SK-N-SH (cell line): ENCODE measurements at places on chromosomes 3 and 15. TPM values are rescaled to one million over a fixed set of nuclear protein-coding genes. Genes with fewer than 3 reads are reported as not detected.
A peak's percentile ranks its signal among the peaks of the same experiment; 100 is the strongest.

Gene NLGN1
- 1.5 and 2.4 TPM in 2 replicates for polyA plus RNA-seq

Gene FBXO40
- polyA plus RNA-seq, result not detected in 2 replicates

Gene TTC21A
- 3.9 and 4.2 TPM in 2 replicates for polyA plus RNA-seq

Gene UTS2B
- 0.03 and 0.23 TPM in 2 replicates for polyA plus RNA-seq

Gene ZDHHC19
- polyA plus RNA-seq, result not detected in 2 replicates

Gene XRN1
- 2.7 and 3.8 TPM in 2 replicates for polyA plus RNA-seq

Gene SLC24A5
- not detected in 2 replicates for polyA plus RNA-seq

Gene P2RY1
- polyA plus RNA-seq, result not detected in 2 replicates

Gene TERC
- 0.32 and 0.64 TPM in 2 replicates for polyA plus RNA-seq

DNA sequence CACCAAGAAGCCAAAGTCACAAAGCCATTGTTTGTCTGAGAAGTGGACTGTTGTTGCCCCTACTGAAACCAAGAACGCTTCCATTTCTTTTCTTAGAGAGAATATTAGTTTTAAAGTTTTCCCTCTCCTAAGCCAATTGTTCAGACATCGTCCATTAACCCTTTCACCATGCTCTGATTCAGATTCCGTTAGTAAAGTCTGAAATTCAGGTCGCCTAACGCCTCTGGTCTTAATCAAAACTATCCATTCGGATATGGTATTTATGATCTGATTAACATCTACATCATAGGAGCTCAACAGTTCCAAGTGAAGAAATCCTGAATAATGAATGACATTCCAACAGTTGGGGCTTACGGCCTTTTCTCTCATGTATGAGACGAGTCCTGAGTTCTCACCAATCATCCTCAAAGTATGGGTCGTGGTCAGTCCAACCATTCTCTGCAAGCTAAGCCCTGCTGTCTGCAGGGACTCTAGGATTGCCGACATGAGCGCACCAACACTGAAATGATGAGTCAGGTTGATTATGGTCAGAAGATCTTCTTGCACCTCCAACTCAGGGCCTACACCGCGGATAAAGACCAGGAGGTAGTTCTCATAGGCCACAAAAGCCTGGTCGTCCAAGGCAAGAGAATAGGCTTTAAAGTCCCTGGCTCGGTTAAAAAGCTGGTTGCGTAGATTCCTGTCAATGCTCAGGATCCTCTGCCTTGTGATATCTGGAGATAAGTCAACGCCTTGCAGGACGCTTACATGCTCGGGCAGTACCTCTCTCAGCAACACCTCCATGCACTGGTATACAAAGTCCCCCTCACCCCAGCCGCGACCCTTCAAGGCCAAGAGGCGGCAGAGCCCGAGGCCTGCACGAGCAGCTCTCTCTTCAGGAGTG lies 767 bp downstream of the EPM2AIP1 start:
- H3K27me3 ChIP-seq, result no peaks in the 10 kb centered on the region
- peak overlapping the region; percentile 81 for H3K4me3 ChIP-seq
- H3K4me1 ChIP-seq, result peaks cover 29% of the 10 kb centered on the region; the same call in 1 of the 2 replicates
- H3K27ac ChIP-seq, result peak overlapping the region; percentile 95

DNA sequence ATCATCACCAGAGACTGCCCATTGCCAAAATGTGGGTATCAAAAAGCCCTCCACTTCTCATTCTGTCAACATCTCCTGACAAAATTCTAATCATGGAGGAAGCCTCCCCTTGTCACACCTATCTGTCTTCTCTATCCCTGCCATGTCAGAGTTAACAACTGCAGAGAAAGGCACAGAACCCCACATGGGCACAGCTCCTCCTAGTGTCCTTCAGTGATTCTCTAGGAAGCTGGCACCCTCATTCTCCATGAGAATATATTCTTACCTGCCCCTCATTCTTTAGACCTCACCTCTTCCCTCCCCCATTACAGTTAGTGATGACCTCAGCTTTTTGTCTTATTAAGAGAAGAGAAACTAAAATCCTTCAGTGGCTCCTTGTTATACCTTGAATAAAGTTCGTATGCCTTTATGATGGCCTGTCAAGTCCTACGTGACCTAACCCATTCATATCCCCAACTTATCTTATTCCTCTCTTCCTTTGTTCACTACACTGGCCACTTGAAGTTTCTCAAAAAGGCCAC lies 44.6 kb downstream of the NME9 start:
- no peak for DNase-seq
- no peaks in the 10 kb centered on the region for H3K27me3 ChIP-seq
- no peak overlapping the region for H3K27ac ChIP-seq
- H3K4me1 ChIP-seq, result no peaks in the 10 kb centered on the region

- no peaks in the 10 kb centered on the region for H3K36me3 ChIP-seq
- no peak overlapping the region for H3K4me3 ChIP-seq
- H3K4me1 ChIP-seq, result no peaks in the 10 kb centered on the region
- no peak for DNase-seq
- H3K27me3 ChIP-seq, result peaks cover 25% of the 10 kb centered on the region; the same call in 1 of the 2 replicates
- H3K27ac ChIP-seq, result no peak overlapping the region
These were observed 43.9 kb upstream of the CLRN1 start for GRCh38 chr3:151016478-151016795.

DNA sequence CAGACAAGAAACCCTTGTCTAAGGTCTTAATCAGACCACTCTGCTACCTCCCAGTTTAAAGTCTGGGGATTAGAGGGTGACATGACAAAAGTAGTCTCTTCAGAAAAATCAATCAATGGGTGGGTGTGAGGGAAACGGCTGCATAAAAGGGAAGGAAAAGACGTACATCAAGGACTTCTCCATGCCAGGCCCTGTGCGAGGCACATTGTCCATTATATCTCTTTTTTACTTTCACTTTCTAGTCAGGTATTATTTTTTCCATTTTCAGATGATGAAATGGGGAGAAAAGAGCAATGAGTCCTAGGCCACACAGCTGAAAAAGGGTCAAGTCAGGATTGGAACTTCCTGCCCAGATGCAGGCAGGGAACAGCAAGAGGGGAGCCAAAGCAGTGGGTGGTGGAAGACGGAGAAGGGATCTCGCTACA lies 4.6 kb upstream of the CX3CR1 start:
- H3K36me3 ChIP-seq, result no peaks in the 10 kb centered on the region
- no peak overlapping the region for H3K4me3 ChIP-seq
- no peak overlapping the region for H3K27ac ChIP-seq
- no peaks in the 10 kb centered on the region for H3K27me3 ChIP-seq
- no peak for DNase-seq
- no peaks in the 10 kb centered on the region for H3K4me1 ChIP-seq

- DNase-seq, result no peak
- H3K4me1 ChIP-seq, result peaks cover 10% of the 10 kb centered on the region; the same call in 1 of the 2 replicates
These were observed 5.9 kb downstream of the SYNM start for GRCh38 chr15:99110581-99111320.

- peaks cover 22% of the 10 kb centered on the region for H3K27me3 ChIP-seq
- H3K4me3 ChIP-seq, result no peak overlapping the region
- no peaks in the 10 kb centered on the region for H3K4me1 ChIP-seq
- no peaks in the 10 kb centered on the region for H3K36me3 ChIP-seq
- no peak for DNase-seq
These were observed 333.4 kb upstream of the THRB start for GRCh38 chr3:24828011-24828410.

- no peaks in the 10 kb centered on the region for H3K4me1 ChIP-seq
- DNase-seq, result no peak
- no peak overlapping the region for H3K4me3 ChIP-seq
These were observed 140.4 kb downstream of the NEK10 start for GRCh38 chr3:27228805-27229204.

DNA sequence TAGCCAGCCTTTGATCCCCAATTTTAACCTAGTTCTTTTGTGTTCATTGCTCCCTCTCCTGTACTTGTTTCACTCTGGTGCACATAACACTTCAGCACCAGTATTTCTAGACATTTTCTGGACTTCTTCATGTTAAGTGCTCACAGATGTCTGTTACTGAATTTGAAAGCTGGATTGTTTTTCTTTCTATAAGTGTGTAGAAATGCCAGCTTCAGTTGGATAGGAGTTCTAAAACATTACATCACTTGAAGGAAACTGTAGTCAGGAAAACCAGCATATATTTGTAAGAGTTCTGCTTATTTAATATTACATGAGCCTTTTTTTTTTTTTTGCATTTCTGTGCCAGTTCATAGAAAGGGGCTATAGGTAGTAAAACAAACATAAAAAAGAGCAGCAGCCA lies 21.6 kb downstream of the QTRT2 start:
- H3K36me3 ChIP-seq, result peaks cover 56% of the 10 kb centered on the region
- H3K27ac ChIP-seq, result peak overlapping the region; percentile 18; the same call in 1 of the 2 replicates
- H3K27me3 ChIP-seq, result no peaks in the 10 kb centered on the region
- DNase-seq, result no peak
- H3K4me3 ChIP-seq, result no peak overlapping the region
- peaks cover 9% of the 10 kb centered on the region for H3K4me1 ChIP-seq

- H3K4me3 ChIP-seq, result no peak overlapping the region
- no peaks in the 10 kb centered on the region for H3K36me3 ChIP-seq
- H3K27ac ChIP-seq, result no peak overlapping the region
- H3K4me1 ChIP-seq, result no peaks in the 10 kb centered on the region
- H3K27me3 ChIP-seq, result no peaks in the 10 kb centered on the region
These were observed 211.7 kb downstream of the MBNL1 start for GRCh38 chr3:152480282-152480953.

DNA sequence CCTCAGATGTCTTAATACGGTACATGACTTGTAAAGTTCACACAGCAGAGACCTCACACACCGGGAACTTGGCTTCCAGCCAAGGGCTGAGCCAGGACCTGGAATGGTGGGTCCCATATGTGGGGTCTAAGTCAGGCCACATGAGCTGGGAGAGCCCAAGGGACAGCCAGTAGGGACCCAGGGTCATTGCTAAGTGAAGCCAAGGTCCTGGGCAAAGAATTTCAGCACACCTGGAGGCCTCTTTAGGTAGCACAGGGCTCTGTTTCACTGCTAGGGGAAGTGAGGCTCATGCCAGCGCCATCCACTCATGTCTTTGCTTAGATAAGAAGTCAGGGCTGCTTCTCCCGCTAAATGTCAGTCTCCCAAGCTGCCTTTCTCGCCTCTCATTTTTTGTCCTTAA lies 116.6 kb upstream of the TLE3 start:
- H3K27me3 ChIP-seq, result no peaks in the 10 kb centered on the region
- H3K4me1 ChIP-seq, result no peaks in the 10 kb centered on the region

- no peak for DNase-seq
- H3K4me1 ChIP-seq, result no peaks in the 10 kb centered on the region
- H3K4me3 ChIP-seq, result no peak overlapping the region
- H3K36me3 ChIP-seq, result no peaks in the 10 kb centered on the region
- no peak overlapping the region for H3K27ac ChIP-seq
- no peaks in the 10 kb centered on the region for H3K27me3 ChIP-seq
These were observed 54.0 kb downstream of the WNT7A start for GRCh38 chr3:13825821-13826220.

DNA sequence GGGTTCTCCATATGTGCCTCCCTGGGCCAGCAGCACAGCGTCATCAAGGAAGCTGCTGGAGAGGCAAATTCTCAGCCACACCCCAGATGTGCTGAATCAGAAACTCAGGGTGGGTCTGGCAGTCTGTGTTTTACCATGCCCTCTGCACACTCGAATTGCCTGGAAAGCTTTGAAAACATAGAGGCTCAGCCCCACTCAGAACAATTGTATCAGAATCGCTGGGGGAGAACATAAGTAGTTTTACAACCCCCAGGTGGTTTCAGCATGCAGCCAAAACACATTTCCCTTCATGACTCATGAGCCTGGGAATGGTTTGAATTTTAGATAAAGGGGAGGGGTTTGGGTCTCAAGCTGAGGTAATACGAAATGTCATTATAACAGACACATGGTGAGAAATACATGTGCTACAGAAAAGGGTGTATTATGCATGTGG lies 9.6 kb downstream of the TGM4 start:
- peaks cover 21% of the 10 kb centered on the region for H3K4me1 ChIP-seq
- H3K36me3 ChIP-seq, result no peaks in the 10 kb centered on the region
- no peak overlapping the region for H3K4me3 ChIP-seq
- peak overlapping the region; percentile 93 for H3K27ac ChIP-seq
- H3K27me3 ChIP-seq, result no peaks in the 10 kb centered on the region

DNA sequence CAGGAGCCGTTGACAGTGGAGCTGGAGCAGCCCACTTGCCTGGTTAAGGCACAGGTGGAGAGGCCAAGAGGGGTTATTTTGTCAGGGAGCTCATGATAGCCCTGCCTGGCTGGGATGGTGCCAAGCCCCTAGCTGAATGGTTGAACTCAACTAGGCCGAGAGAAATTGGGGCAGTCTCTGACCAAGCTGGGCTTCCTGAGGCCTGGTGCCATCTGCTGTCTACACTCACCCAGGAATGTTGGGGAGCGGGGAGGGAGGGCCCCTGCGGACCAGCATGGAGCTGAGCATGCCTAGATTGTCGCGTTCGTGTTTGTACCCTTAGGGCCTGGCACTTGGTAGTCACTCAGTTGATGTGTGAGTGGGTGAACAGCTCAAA lies 1.2 kb downstream of the BRPF1 start:
- peaks cover 12% of the 10 kb centered on the region; the same call in 1 of the 2 replicates for H3K4me1 ChIP-seq
- DNase-seq, result no peak
- no peaks in the 10 kb centered on the region for H3K27me3 ChIP-seq
- peak overlapping the region; percentile 91 for H3K4me3 ChIP-seq
- no peak overlapping the region for H3K27ac ChIP-seq

DNA sequence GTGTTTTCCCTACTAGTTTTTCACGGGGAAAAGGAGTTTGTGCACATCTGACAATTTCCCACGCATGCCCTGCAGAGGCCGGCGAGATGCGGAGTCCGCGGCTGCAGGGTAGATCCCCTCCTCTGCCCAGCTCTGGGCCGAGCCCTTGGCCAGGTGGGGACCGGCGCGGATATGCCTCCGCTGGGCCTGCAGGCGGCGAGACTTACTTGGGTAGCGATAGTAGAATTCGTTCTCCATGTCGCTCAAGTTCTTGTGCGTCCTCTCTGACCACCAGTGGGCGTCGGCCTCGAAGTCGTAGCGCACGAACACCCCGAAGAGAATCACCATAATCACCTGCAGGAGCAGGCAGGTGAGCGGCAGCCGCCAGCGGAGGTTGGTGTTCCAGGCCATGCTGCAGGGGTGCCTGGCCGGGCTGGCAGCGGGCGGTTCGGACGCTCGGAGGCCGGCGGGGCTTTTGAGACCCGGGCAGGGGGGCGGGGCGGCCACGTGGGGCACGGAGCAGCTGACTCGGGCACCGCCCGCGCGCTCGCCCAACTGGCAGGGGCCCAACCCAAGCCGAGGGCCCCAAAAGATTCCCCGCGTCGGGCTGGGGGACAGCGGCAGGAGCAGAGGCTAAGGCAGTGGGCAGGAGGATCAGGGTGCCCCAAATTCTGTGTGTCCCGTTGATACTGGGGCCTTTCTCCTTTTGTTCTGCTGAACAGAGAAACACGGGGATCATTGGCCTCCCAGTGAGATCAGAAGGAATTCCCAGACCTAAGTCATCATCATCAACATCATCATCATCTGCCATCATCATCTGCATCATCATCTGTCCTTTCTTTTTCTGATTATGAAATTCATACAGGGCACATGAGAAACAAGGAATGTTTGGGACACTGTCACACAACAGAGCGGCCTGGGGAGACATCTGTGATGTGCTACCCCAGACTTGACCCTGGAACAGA lies at the start of gene RHCG:
TSS of gene RHCG (minus strand) at position 429 of the 944 bp plus-strand sequence. CDS start at position 390, 39 bp downstream.
- H3K27me3 ChIP-seq, result no peaks in the 10 kb centered on the region
- H3K27ac ChIP-seq, result no peak within 1 kb of the TSS
- H3K36me3 ChIP-seq, result no peaks in the 10 kb centered on the region
- peak within 1 kb of the TSS; percentile 46; the same call in 1 of the 2 replicates for H3K4me3 ChIP-seq
- no peaks in the 10 kb centered on the region for H3K4me1 ChIP-seq
